ENCODE measurements at places on chromosomes 1 and 21. TPM values are rescaled to one million over a fixed set of nuclear protein-coding genes. Genes with fewer than 3 reads are reported as not detected.

- H3K4me3 ChIP-seq = no peak overlapping the region
- no peaks in the 10 kb centered on the region for H3K36me3 ChIP-seq
Observed at GRCh38 chr1:47643306-47644211, 205.7 kb downstream of the FOXD2 start.

DNA sequence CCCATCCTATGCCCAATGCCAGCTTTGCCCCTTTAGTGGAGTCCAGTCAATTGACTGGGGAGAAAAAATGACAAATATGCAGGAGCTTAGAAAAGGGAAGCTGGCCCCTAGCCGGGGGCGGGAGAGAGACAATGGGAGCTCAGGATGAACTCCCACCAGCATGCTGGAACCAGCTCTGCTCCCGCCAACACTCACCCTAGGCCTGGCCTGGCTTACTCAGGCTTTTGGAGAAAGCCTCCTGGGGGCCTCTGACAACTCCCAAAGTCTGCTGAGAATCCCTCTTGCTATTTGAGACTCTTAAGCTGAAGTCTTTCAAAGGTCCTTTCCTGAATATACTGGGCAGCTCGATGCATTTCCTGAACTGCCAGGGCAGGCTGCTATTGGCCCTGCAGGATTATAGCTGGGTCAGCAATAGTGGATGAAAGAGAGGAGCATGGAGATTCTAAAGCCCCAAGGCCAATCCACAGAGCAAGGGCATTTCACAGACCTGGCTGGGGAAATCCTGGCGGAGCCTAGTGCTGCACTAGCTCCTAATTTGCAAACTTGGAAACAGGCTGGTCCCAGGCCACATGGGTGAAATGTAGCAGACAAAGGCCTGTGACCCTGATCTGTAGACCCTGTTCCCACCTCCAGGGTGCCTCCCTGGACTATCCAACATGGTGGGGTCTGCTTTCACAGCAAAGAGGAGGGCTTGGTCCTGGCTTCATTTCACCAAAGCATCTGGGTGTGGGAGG lies 35.7 kb upstream of the CLSTN1 start:
- H3K4me3 ChIP-seq = no peak overlapping the region
- H3K36me3 ChIP-seq = no peaks in the 10 kb centered on the region

DNA sequence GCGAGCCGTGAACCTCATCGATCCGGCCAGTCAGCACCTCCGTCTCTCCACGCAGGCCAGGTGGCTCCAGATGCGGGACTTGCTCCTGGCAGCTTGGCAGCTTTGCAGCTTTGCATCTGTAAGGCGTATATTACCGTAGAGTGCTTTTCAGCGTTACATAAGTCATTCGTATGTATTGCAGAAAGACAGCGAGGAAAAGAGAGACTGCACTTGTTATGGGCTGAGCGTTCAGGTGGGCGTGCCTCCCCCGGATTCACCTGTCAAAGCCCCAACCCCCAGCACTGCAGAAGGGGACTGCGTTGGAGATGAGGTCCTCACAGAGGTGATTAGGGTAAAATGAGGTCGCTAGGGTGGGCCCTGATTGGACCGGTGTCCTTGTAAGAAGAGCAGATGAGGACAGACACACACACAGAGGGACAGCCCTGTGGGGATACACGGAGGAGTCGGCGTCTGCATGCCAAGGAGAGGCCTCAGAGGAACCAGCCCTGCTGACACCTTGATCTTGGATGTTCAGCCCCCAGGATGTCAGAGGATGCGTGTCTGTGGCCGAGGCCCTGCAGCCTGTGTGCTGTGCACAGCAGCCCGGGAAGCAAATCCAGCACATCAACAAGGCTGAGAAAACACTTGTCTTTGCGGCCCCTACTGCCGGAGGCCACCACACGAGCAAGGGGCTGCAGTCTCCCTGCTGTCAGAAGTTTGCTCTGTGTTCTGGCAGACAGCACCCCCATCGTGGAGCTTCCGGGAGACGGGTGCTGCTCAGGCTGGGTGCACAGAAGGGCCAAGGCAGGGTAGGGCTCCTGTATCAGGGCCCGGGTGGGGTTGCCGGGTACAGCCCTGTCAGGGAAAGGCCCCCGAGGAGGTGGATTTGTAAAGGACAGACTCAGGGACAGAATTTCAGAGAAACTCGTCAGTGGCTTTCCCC lies 10.9 kb upstream of the AGPAT3 start:
- no peak for DNase-seq
- H3K27ac ChIP-seq = no peak overlapping the region
- no peak overlapping the region for H3K4me3 ChIP-seq
- H3K4me1 ChIP-seq = no peaks in the 10 kb centered on the region
- no peaks in the 10 kb centered on the region for H3K36me3 ChIP-seq

The CCDC27 gene
- not detected for polyA plus RNA-seq

GRCh38 chr1:1005774-1006304 lies 5.9 kb upstream of the HES4 start:
- no peak for DNase-seq
- H3K4me1 ChIP-seq = no peaks in the 10 kb centered on the region
- H3K27ac ChIP-seq = no peak overlapping the region
- H3K27me3 ChIP-seq = no peaks in the 10 kb centered on the region
- no peaks in the 10 kb centered on the region for H3K36me3 ChIP-seq
- H3K4me3 ChIP-seq = no peak overlapping the region
